ENCODE measurements at places on chromosomes 5 and 9. TPM values are rescaled to one million over a fixed set of nuclear protein-coding genes. Genes with fewer than 3 reads are reported as not detected.

GRCh38 chr9:468766-469426 lies 254.2 kb downstream of the DOCK8 start:
- no peak for DNase-seq

The FAXDC2 gene
- 18.9 TPM for total RNA-seq

- DNase-seq, result peak; percentile 70
Observed at GRCh38 chr5:116441223-116441622, 133.4 kb downstream of the SEMA6A start.

DNA sequence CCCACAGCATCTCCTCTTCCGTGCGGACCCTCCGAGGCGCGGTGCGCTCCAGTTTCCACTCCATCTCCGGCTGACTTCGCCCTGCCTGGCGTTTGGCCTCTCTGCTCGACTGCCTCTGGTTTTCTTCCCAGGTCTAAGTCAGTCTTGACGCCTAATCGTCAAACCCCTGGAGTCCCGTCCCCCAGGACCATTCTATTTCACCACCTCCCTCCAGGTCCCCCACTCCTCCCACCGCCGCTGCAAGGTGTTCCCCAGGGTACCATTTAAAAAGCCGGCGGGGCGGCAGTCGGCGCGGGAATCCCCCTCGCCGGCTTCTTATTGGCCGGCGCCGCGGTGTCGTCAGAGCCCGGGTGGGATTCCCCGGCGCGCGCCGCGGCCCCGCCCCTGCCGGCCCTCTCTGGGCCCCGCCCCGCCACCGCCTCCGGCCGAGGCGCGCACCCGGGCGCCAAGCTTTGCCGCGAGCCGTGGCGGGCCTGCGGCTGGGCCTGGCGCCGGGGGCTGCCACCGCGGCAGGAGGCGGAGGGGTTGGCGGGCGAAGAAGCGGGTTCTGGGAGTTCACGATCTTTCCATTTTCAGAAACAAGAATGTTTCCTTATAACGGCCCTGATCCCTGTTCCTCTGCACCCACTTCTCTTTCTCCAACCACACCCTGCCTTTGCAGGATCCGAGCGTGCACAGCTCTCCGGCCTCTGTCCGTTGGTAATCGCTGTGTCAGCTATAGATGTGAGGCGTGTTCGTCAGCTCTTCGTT lies at the start of gene CDC20B:
TSS of gene CDC20B (minus strand) at position 241 of the 750 bp plus-strand sequence. CDS start at position 64, 177 bp downstream.
- peak; percentile 89 for DNase-seq

DNA sequence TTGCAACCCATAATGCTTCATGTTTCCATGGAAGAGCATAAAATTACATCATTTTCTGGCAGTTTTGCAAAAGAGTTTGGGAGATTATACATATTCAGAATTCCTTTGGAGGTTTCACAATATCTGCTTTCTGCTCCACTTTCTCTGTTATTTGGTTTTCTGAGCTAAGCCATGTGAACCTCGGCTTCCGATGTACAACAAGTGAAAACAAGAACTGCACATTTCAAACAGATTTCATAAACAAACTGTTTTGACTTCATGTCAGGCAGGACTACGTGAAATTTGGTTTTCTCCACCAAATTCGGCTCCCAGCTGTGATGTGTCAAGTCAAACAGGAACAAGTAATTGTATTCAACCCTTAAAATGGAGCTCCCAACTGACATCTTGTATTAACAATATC lies 609.8 kb downstream of the IRX1 start:
- DNase-seq, result peak; percentile 79

GRCh38 chr9:88691811-88692210 lies 156.8 kb downstream of the NXNL2 start:
- no peak for DNase-seq

GRCh38 chr9:114484854-114485443 lies 20.3 kb downstream of the WHRN start:
- DNase-seq, result no peak

DNA sequence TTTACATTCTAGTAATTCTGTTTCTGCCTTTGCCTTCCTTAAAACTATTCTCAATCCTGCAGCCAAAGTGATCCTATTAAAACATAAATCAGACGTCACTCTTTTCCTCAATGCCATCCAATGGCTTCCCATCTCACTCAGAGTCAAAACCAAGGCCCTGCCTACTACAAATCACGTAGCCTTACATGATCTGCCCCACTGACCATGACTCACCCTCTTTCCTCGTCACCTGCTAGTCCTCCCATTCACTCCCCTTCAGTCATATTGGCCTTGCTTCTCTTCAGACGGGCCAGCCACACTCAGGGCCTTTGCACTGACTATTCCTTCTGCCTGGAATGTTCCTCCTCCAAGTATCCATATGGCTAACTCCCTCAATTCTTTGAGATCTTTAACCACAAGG lies 39.0 kb upstream of the DMXL1 start:
- DNase-seq, result no peak

GRCh38 chr5:59351076-59351794 lies 542.3 kb downstream of the PDE4D start:
- peak; percentile 82 for DNase-seq

The PRDM9 gene
- total RNA-seq, result not detected

DNA sequence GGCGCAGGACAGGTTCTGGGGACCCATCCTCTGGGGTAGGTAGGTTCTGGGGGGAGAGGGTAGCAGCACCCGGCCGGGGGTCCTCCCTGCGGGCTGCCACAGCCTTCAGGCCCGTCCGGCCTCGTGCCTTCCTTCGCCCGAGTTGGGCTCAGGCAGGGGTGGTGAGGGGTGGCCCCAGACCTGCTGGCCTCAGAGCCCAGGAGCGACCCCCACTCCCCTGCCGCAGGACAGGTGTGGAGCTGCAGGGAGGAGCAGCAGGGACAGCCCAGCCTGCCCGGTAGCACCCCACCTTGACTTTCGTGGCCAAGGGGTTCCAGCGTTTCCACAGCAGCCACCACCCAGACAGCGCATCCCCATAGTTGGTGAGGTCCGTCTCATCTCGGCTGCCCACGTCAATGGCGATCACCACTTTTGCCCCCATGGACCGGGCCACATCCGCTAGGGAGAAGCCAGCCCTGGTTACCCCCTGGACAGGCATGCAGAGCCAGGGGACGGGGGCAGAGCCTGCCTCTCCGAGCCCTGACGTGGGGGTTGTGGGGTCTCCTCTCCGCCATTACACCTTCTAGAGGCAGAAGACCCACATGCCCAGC lies 3.4 kb upstream of the NSMF start:
- DNase-seq, result no peak

DNA sequence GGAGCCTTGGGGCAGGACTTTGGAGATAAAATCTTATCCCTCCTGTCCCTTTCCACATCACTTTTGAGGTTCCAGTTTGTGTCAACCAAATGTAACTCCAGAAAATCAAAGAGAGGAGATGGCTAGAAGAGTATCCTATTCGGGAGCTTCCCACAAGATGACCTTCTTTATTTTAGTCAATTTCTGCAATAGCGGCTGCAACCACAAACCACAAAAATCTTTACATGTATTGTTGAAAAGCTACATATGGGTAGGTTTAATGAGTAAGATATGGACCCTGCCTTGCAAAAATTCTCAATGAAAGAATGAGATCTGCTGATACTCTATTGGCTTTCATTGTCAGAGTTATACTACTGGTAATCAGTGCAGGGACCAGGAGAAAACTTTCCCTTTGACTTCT lies 92.2 kb upstream of the MAMDC2 start:
- DNase-seq, result no peak

The IL33 gene
- 21.3 TPM for total RNA-seq

- DNase-seq, result no peak
Observed at GRCh38 chr5:102856389-102856777, 101.3 kb downstream of the PAM start.

The CHSY3 gene
- total RNA-seq, result 7.6 TPM

The SHOC1 gene
- total RNA-seq, result not detected

- peak; percentile 59 for DNase-seq
Observed at GRCh38 chr5:132437604-132438266, 52.8 kb downstream of the IRF1 start.
